ENCODE measurements at places on chromosomes 1 and 21.
A peak's percentile ranks its signal among the peaks of the same experiment; 100 is the strongest.

GRCh38 chr1:209626346-209627026, 25.7 kb downstream of the LAMB3 start:
- no peak for DNase-seq

- peak; percentile 77 for DNase-seq
Observed at GRCh38 chr21:39681257-39681656, 63.7 kb upstream of the IGSF5 start.

GRCh38 chr1:17826165-17826488, 71.0 kb downstream of the ACTL8 start:
- no peak for DNase-seq

- DNase-seq = no peak
Observed at GRCh38 chr1:213693864-213694263, 293.9 kb upstream of the PROX1 start.

- no peak for DNase-seq
Observed at GRCh38 chr1:2452201-2452931, 23.7 kb upstream of the PLCH2 start.

GRCh38 chr1:204928671-204929486, 58.2 kb downstream of the NFASC start:
- no peak for DNase-seq

DNA sequence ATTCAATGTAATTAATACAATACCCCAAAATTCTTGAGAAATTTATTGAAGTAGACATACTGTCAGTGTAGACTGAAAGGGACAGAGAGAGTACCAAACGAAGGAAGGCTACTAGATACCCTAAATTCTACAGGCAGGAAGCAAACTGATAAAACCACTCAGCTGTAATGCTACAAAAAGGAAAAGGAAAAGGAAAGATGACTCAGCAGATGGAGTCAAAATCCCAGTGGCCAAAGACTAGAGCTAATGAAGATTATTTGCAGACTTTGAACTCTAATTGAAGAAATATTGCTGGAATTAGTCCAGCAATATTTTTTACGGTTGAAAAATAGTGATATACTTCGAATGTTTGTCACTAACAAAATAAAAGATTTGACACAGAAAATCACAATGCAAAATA, 671.9 kb downstream of the BRINP3 start:
- DNase-seq = no peak

DNA sequence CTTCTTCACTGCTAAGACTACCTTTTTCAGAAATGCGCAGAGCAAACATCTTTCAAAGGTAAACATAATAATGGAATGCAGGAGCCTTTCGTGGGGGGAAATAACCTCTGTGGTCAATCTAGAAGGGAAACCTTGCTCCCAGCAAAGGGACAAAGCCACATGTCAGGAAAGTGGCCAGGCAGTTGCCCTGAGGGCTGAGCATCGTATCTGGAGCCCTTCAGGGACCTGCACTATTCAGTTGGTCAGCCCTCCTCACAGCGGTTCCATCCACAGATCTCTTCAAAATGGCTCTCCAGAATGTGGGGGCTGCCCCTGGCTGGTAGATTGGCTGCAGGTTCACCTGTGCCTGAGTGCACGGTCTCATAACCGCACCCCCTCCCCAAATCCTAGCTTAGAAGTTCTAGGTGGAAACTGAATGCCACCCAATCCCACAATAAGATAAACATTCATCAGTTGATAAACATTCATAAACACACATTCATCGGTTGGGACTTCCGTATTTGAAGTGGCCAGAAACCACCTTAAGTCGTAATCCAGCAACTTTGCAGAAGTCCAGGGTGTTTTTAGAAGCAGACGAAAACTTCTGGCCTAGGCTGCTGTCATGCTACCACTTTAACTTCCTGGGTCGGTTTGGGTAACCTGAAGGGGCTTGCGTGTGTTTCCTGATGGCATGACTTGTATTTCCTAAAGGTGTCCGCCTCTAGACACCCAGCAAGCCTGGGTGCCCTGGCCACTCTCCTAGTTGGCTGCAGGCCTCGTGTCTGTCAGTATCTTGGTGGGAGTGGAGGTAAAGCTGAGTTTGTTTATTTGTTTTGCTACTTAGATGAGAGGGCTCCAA, 50.5 kb downstream of the RASSF5 start:
- DNase-seq = no peak

GRCh38 chr1:90175490-90176167, 180.7 kb downstream of the ZNF326 start:
- DNase-seq = no peak

- DNase-seq = no peak
Observed at GRCh38 chr1:156246781-156247459, 936 bp downstream of the PAQR6 start.

DNA sequence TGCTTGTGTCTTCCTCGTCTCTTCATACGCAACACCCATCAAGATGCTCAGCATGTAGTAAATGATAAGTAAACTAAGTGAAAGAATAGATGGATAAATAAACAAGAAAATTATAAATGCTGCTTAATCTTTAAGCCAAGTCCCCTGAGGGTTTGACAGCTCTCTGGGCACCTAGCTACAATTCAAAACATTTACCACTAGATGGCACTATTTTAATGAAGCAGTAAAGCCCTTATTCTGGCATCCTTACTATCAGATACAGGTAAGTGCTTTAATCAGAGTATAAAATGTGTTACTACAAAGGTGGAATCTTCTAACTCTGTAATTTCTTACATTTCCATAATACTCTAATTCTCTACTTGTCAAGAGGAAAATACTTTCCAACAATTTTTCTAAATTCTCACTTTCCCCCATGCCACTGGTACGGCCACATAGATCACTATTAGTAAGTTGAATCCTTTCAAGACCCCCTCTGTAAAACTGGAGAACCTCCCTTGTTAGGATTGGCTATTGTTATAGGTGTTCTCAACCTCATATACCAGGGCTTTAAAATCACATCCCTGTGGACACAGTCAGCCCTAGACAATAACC, 137.8 kb downstream of the BARHL2 start:
- peak; percentile 7 for DNase-seq

DNA sequence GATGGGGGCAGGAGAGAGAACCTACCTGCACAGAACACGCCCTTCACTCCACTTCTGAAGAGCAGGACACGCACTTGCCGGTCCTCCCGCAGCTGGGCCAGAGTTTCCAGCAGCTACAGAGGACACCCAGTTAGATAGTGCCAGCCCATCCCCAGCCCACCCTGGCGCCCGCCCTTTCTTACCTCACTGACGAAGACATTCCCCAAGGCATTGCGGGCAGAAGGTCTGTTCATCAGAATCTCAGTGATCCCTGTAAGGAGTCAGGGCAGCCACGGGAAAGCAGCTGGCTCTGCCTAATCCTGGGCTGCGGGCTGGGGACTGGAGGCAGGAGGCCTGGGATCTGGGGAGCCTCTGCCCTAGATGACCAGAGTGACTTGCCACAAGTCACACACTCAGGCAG, 10.0 kb downstream of the ECHDC2 start:
- no peak for DNase-seq

GRCh38 chr1:68516066-68516465, 19.2 kb upstream of the DEPDC1 start:
- DNase-seq = no peak

- no peak for DNase-seq
Observed at GRCh38 chr21:34109075-34109474, 35.7 kb downstream of the MRPS6 start.

GRCh38 chr21:27277110-27277509, 310.2 kb upstream of the ADAMTS5 start:
- DNase-seq = no peak

DNA sequence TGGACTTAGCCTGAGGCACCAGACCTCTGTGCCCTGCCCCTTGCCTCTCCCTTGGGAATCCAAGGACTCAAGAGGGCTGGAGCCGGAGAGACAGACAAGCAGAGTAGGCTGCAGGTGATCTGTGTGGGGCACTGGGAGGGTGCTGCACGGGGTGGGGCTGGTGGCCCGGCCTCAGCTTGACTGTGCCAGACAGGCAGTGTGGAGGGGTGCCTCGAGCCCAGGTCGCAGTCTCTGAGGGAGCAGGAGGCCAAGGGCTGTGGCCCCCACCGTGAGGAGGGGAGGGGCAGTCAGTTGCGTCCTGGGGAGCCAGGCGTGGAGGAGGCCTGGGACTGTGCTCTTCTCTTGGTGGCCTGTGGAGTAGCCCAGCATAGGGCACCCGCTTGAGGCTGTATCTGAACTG, 4.0 kb downstream of the GABRD start:
- DNase-seq = no peak

DNA sequence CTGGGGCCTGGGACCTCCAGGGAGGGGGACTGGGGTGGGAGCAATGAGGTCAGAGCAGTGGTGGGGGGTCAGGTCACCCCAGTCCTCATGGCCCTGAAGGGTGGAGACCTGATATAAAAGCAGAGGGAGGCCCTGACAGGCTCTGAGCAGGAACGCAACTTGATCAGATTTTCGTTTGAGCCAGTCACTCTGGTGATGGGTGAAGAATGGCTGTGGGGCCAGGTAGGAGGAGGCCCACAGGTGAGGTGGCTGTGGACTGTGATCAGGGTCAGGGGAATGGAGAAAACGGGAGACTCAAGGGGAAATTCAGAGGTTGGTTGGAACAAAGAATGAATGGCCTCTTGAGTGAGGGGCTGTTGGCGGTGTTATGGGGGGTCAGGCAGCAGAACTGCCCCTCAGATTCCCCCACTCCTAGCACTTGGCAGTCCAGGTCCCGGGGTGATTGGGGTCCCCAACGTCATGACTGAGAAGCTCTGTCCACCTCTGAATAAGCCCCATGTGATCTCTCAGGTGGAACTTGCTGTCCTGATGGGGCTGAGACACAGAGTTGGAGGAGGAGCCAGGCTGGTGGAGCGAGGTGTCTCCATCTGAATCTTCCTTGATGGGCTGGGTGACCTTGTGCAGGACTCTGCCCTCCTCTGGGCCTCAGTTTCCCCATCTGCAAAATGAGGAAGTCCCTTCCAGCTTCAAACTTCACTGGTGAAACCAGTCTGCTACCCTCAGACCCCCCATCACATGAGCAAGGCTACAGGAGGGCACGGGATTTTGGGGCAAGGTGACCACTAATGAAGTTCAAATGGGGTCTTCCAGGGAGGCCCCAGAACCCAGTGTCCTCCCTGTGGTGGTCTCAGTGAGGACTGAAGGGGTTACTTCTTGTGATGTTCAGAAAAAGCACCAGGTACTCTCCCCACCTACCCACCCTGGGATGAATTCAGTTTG, 683.0 kb downstream of the MATN1 start:
- DNase-seq = no peak

GRCh38 chr21:20882462-20883407, 115.5 kb upstream of the NCAM2 start:
- DNase-seq = no peak

- DNase-seq = no peak
Observed at GRCh38 chr1:57124768-57125446, 159.1 kb upstream of the C8B start.

GRCh38 chr1:11151826-11152612, 37.1 kb upstream of the ANGPTL7 start:
- DNase-seq = no peak

DNA sequence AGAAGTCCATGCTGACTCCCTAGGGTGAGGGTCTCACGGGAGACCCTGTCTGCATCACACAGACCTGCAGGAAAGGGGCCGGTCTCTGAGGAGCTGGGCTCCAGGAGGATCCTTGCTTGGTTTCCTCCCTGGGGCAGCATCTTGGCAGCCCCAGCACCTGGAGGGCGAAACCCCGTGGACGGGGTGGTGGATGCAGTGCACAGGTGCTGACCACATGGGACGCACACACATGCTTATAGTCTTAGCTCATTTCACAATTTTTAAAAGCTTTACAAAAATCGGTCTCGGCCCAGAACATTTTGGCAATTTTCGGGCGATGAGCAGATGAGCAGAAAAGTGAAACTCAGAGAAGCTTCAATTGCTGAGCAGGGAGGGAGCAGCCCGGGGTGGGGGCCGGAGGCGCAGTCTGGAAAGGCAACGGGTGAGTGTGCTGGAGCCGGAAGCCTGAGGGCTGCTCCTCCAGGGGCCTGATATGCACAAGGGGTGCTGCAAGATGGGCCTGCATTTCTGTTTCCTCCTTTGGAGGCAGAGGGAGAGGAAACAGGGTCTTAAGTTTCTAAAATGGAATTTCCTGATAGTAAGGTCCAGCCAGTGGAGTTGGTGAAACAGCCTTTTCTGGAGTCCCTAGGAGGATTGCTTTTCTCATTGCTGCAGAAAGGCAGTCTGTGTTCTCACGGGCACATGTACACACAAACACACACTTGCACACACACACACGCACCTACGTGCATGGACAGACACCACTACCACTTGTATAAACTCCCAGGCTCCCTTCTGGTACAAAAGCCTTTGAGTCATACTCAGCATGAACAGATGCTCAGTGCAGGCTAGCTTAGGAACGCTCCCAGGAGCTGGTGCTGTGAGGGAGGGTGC, 60.6 kb downstream of the SCCPDH start:
- DNase-seq = peak; percentile 18

DNA sequence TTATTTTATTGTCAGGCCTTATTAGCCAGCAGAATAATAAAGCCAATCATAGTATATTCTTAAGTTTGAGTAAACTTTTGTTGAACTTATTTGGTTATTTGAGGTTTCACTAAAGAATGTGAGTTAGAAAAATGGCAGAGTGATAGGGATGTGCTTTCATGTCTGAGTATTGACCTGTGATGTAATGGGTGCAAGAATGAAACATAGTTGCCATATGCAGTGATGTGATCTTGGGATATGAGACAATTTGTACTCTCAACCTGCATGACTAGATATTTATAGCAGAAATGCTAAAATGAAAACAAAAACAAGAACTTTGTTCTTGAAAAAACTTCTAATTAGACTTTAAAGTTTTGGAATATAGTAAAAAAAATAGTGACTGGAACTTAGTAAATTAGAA, 97.9 kb downstream of the DISP1 start:
- no peak for DNase-seq

DNA sequence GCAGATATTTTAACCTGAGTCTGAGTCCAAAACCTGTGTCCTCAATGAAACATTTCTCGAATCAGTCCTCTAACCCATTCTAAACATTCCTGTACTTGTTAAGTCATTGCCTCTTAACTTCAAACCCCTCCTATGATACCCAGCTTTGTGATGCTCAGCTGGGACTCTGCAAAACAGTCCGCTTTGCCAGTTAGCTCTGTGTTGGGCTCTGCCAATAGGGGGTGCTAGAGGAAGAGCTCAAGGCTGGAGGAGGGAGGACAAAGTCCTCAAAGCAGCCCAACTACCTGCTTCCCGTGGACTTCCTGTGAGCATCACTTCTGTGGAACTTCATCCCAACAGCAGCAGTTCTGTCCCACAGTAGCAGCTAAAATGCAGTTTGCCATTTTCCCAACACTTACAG, 38.1 kb upstream of the SYT14 start:
- no peak for DNase-seq

DNA sequence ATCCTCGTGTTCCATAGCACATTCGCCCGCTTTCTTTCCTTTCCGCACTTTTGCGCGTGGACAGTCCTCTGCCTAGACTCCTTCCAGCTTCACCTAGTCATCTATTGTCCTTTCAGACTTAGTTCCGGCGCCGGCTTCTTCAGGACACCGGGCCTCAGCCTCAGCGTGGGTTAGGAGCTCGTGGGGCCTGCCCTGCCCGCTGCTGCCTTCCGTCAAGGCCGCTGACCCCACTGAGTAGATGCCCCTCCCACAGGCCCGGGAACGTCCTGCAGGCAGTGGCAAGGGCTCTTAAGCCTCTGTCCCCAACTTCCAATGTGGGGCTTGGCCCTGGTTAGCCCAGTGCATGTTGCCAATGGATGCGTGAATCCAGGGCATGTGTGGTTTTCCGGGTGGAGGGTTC, 11.4 kb downstream of the DMRTB1 start:
- DNase-seq = no peak

All from AG09309 (cell line).